ENCODE measurements at places on chromosomes 6 and 20.

DNA sequence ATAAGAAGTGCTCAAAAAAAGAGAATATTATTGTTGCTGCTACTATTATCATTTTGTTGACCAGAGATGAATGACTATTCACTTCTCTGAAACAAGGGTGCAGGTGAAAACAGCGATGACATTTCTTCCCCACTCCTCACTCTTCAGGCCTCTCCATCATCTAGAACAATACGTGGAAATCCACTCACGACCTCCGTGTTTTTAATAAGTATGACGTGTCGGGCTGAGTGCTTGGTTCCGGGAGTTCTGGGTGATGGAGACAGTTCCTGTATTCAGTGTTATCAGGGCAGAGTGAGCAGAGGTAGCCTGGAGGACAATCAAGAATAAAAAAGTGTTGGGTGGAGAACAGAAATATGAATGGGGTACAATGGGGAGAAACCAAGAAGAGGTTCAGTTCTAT, 130.0 kb upstream of the ZNF217 start:
- no peak for DNase-seq

DNA sequence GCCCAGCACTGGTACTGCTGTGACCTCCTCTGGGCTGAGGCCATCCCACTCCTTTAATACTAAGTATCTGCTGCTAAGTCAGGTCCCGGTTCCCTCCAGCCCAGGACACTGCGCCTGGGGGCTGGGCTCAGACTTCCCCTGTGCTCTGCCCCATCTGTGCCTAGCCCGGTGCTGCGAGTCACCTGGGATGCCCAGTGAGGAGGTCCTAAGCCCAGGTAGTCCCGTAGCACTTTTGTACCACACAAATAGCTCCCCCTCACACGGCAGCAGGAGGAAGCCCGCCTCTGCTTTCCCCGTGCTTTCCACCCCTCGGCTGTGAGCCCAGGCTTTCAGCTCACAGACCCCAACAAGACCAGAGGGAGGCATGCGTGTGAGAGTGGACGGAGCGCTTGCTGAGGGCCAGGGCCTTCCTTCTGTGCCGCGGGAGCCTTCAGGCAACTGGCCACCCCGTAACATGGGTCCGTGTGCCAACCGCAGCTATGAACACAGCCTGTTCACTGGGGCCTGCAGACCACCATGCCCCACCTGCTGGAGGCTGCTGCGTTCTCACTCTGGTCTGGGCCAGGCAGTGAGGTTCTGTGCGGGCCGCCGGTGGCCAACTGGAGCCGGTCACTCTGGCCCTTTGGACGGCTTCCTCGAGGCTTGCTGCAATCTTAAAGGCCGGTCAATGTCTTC, 79.9 kb upstream of the MPC1 start:
- no peak for DNase-seq

DNA sequence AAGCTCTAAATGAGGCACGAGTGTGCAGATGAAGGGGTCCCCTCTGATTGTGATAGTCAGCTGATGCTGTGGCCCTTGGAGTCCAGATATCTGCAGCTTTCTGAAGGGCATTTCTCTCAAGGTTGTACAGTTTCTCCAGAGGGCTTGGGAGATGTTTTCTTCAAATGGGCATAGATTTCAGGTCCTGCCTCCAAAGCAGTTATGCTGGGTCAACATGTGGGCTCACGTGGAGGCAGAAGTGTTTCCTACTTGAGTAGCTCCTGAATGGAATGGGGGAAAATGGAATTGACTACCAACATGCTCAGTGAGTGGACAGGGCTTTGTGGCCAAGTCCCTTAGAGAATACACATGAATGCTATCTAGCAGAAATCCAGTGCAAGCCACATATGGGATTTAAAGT, 360.7 kb downstream of the SAMD5 start:
- no peak for DNase-seq

DNA sequence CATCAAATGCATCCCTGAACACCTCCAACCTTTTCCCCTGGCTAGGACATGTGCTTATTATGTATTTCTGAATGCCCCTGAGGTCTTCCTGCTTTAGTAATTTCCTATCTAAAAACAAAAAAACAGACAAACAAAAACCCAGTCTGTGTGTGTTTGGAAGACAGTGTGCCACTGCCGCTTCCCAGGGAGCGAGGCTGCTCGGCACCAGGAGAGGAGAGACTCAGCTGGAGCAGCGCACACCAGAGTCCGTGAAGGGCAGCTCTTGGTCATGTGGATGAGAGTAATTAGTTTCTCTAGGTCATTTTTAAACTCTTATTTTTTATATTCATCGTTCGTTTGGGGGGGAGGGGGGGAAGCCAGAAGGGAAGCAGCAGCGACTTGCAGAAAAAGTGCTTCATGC, 10.0 kb upstream of the ANKRD60 start:
- no peak for DNase-seq

DNA sequence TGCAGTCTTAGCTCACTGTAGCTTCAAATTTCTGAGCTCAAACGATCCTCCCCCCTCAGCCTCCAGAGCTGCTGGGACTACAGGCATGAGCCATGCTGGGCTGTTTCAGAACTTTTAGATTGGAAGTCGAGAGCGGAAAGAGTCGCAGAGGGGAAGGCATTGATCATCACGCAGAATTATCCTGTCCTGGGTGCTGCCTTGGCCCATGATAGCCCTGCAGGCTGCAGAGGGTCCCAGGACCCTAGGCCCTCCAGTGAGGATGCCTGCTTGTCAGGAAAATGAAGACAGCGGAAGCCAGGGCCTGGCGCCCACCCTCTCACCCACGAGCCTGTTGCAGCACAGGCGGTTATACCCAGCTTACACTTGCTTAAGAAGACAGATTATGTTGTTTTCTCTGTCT, 9.1 kb downstream of the TMEM181 start:
- no peak for DNase-seq

GRCh38 chr6:156189714-156190113, 587.5 kb upstream of the ARID1B start:
- no peak for DNase-seq

- no peak for DNase-seq
These were observed 32.2 kb downstream of the RREB1 start for GRCh38 chr6:7139835-7140470.

DNA sequence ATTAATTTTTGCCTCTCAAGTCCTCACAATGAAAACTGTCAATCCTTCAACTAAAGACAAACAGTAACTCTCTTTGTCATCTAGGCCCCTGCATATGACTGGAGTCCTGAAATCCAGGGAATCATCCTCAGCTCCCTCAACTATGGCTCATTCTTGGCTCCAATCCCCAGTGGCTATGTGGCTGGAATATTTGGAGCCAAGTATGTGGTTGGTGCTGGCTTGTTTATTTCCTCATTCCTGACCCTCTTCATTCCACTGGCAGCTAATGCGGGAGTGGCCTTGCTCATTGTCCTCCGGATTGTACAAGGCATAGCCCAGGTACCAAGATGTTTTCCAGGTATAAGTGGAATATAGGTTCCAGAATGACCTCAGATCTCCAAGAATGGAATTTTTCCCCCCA, 15.4 kb downstream of the SLC17A4 start:
- no peak for DNase-seq

DNA sequence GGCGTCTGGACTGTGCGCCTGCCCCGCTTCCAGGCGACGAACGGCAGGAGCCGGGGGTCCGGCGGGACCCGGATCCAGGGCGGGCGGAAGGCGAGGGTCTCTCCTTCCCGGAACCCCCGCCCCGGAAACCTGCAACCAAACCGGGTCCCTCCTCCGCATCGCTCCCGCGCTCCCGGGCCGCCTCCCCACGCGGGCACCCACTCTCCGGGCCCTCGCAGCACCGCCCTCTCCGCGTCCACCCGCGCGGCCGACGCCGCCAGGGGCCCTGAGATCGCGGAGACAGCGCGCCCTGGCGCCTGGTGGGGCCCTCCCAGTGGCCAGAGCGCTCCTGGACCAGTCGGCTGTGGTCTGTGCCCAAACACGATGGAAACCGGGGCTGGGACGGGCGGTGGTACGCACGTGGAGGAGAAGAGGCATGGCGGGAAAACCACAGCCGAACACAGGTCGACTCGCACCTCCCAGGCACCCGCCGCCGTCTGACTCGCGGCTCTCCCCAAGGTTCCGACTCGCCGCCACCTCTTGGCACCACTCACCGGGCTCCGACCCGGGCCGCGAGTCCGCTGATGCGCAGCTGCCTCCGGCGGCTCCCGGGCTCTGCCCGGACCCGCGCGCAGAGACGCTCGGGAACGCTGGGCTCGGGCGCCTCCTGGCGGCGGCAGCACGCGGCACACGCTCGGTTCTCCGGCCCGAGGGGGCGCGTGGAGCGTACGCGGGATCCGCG, 7.9 kb downstream of the NKX2-2 start:
- DNase-seq: peak; percentile 62

DNA sequence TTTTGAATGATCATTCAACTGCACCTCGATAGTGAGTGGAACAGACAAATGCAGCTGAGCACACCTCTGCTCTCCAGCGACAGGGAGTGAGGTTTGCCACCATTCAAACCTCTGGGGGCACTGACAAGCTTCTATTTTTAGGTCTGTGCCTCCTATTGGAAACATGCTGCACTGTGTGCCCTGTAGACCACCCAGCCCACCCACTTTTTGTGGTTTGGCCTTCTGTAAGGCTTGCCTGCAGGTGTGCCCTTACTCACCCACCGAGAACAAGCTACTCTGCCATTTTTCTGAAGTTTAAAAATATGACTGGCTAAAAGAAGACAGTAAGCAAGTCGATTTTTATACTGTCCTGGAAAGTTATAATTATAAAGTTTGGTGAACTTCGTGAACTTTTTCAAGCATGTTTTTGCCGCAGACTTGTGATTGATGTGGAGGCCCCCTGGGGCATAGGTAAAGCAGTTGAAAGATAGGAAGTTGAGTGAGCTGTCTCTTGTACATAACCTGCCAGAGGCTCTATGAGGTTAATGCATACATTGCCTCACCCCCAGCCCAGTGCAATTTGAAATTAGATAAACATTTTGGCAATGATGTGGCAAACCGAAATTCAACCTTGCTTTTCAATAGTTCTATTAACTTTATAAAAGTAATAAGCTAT, 53.8 kb downstream of the ADGRG6 start:
- DNase-seq: no peak

DNA sequence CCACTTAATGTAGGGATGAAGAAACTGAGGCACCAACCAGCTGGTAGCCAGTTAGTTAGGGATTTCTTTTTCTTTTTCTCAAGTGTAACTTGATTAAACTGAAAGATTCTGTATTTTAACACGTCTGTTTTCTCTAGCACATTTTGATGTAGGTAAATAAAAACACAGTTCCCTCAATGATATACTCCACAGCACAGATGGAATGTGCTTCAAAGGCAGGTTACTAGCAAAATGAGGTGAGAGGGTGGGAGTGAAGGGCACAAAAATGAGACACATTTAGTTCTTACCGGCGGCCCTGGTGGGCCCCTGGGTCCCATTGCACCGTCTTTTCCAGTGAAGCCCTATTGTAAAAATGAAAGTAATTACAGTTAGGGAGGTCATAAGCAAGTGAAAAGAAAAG, 108.9 kb downstream of the COL12A1 start:
- no peak for DNase-seq

DNA sequence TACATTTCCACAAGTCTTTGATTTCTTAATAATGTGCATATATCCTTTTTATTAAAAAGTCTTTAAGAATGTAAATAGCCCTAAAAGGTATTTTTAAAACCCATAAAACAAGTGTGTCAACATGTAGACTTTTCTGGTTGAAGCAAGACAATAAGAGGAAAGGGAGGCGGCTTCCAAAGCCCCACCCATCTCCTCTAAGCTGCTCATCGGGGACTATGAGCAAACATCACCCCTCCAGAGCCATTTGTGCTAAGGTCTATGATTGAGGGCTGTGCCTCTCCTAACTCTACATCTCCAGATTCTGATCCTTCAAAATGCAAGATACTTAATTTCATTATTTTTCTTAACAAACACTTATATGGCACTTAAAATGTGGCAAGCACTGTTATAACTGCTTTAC, 2.5 kb upstream of the NAA20 start:
- DNase-seq: no peak

DNA sequence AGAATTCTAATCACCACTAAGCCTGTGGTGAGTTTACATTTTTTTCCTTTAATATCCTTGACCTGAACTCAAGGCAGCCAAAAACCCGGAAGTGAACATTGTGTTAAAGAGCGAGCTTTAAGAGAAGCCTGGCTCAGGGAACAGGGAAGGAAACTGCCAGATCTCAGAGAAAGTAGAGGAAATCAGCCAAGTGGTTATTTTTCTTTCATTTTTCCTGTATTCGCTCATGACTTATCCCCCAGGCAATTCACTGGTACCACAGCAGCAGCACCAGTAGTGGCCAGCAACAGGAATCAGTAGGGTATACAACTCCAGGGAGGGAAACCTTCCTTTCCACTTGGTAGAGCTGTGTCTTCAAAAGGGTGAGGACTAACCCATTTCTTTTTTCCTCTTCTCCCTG, 89.6 kb upstream of the HMGCLL1 start:
- DNase-seq: no peak

GRCh38 chr6:148413321-148414091, 70.9 kb downstream of the SASH1 start:
- DNase-seq: no peak

Measured in hematopoietic multipotent progenitor cell (in vitro differentiated cells).